Karpas-422 (cell line): ENCODE measurements at places on chromosomes 1 and 21. TPM values are rescaled to one million over a fixed set of nuclear protein-coding genes. Genes with fewer than 3 reads are reported as not detected.

GRCh38 chr1:85549244-85549643 is 31.3 kb upstream of the CCN1 start:
- DNase-seq: no peak
- no peak overlapping the region for H3K4me3 ChIP-seq

- no peaks in the 10 kb centered on the region for H3K36me3 ChIP-seq
- H3K4me1 ChIP-seq: peaks cover 11% of the 10 kb centered on the region
- H3K27me3 ChIP-seq: no peaks in the 10 kb centered on the region
- no peak overlapping the region for H3K4me3 ChIP-seq
- DNase-seq: no peak
- H3K27ac ChIP-seq: no peak overlapping the region
These were observed 418.6 kb downstream of the MRPL39 start for GRCh38 chr21:25188677-25189079.

DNA sequence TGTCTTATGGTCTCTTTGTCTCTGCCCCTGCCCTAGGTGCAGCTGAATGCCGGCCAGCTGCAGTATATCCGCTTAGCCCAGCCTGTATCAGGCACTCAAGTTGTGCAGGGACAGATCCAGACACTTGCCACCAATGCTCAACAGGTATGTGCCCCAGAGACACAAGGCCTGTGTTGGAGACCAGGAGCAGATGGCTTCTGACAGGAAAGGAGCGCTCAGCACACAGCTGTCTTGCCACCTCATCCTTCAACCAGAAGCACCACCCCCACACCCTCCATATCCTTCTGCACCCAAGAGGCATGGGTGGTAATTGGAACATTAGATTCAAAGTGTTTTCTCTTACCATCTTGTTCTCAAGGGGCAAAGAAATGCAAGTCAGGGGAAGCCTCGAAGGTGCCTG is 17.0 kb upstream of the KCNQ4 start:
- H3K27ac ChIP-seq: no peak overlapping the region
- DNase-seq: no peak
- no peak overlapping the region for H3K4me3 ChIP-seq
- peaks cover 69% of the 10 kb centered on the region for H3K36me3 ChIP-seq
- H3K4me1 ChIP-seq: peaks cover 46% of the 10 kb centered on the region

- no peak overlapping the region for H3K4me3 ChIP-seq
- H3K36me3 ChIP-seq: no peaks in the 10 kb centered on the region
- no peak overlapping the region for H3K27ac ChIP-seq
- no peaks in the 10 kb centered on the region for H3K27me3 ChIP-seq
- no peak for DNase-seq
These were observed 279.2 kb downstream of the ASTN1 start for GRCh38 chr1:176885341-176885740.

Gene BNIPL
- 0.63 and 1.4 TPM in 2 replicates for total RNA-seq

GRCh38 chr21:17146426-17146825 is 366.4 kb upstream of the CXADR start:
- no peak overlapping the region for H3K27ac ChIP-seq
- no peaks in the 10 kb centered on the region for H3K27me3 ChIP-seq
- no peak for DNase-seq

DNA sequence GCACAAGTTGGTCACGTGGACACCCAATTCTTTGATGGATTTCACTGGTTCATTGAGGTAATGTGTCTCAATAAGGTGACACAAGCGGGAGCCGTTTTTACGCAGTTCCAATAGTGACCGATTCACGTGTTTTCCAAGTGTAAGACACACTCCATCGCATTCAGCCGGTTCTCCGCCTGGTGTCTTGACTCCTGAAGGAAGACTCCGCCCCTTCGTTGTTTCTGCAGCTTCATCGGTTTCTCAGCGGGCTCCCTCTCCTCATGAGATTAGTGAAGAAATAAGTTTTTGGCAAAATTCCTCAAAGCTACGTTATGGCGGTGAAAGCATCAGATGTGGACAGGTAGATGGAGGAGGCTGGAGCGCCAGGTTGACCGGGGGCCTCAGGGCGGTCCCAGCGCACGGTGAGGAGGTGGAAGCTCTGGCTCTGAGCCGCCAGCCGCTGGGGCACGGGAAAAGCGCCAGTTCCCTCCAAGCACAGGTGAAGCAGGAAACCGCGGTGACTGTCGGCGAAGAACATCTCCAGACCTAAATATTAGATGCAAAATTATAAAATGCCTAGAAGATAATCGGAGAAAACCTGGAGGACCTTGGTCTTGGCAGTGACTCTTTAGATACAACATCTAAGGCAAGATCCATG is 21.0 kb downstream of the CD2 start:
- H3K27ac ChIP-seq: no peak overlapping the region
- H3K27me3 ChIP-seq: no peaks in the 10 kb centered on the region
- no peaks in the 10 kb centered on the region for H3K4me1 ChIP-seq
- DNase-seq: no peak
- H3K4me3 ChIP-seq: no peak overlapping the region

GRCh38 chr1:151482017-151482416 is 22.7 kb upstream of the POGZ start:
- DNase-seq: no peak
- no peak overlapping the region for H3K27ac ChIP-seq
- H3K27me3 ChIP-seq: no peaks in the 10 kb centered on the region
- H3K4me1 ChIP-seq: no peaks in the 10 kb centered on the region
